ENCODE measurements at places on chromosomes 12 and 14.

DNA sequence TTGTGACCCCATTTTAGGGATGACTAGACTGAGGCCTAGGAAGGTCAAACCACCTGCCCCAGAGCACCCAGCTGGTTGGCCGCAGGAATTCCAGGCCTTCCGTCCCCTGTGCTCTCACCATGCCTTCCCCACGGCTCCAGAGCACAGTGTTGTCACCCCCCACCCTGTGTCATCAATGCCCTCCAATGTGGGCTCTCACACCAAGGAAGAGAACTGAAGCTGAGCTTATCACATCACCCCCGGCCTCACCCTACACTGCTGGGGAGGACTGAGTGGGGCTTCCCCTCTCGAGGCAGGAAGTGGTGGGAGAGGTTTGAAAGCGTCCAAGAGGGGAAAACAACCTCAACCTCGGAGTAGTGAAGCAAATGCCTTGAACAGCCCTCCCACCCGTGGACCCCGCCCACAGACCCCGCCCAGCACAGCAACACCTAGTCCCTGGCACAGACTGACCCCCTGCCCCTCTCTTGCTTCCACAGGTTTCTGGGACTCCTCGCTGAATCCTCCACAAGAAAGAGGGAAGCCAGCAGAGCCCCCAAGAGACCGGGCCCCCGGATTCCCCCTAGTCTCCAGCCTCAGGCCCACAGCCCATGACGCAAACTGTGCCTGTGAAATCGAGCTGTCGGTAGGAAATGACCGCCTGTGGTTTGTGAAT is 97.2 kb downstream of the LGMN start:
- no peak for DNase-seq

DNA sequence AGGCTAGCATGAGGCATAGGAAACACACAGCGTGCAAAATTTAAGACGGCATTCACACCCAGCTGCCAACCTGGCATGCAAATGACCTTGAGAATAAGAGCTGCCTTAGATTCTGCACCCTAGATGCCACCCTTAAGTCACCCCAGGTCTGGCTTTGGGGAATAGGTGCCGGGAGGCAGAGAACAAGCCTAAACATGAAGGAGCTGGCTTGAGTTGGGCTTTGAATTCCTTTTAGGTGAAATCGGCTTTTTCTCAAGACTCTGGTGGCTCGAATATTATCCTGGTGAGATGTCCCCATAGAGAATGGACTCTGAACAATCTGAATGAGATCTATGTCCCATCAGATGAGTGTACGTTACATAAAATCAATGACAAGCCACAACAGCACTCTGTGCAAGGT is 1090.5 kb downstream of the VRK1 start:
- no peak for DNase-seq

- no peak for DNase-seq
Observed at GRCh38 chr12:107296681-107297089, 203.3 kb upstream of the CRY1 start.

GRCh38 chr12:124720681-124721500 is 142.8 kb downstream of the SCARB1 start:
- peak; percentile 78 for DNase-seq

DNA sequence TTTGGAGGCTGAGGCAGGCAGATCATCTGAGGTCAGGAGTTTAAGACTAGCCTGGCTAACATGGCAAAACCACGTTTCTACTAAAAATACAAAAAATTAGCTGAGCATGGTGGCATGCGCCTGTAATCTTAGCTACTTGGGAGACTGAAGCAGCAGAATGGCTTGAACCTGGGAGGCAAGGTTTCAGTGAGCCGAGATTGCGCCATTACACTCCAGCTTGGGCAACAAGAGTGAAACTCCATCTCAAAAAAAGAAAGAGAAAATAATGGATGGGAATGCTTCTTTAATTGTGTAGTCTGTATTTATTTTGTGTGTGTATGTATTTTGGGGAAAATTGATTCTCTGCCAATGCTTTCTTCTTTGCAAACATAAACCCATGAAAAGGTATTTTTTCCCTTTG is 32.5 kb downstream of the SRGAP1 start:
- DNase-seq: no peak

- DNase-seq: peak; percentile 39
Observed at GRCh38 chr12:121095544-121096198, 37.0 kb upstream of the P2RX7 start.

- peak; percentile 78 for DNase-seq
Observed at GRCh38 chr12:14948672-14949071, 10.3 kb upstream of the ERP27 start.

- DNase-seq: no peak
Observed at GRCh38 chr14:99883866-99884650, 90.8 kb downstream of the EML1 start.

DNA sequence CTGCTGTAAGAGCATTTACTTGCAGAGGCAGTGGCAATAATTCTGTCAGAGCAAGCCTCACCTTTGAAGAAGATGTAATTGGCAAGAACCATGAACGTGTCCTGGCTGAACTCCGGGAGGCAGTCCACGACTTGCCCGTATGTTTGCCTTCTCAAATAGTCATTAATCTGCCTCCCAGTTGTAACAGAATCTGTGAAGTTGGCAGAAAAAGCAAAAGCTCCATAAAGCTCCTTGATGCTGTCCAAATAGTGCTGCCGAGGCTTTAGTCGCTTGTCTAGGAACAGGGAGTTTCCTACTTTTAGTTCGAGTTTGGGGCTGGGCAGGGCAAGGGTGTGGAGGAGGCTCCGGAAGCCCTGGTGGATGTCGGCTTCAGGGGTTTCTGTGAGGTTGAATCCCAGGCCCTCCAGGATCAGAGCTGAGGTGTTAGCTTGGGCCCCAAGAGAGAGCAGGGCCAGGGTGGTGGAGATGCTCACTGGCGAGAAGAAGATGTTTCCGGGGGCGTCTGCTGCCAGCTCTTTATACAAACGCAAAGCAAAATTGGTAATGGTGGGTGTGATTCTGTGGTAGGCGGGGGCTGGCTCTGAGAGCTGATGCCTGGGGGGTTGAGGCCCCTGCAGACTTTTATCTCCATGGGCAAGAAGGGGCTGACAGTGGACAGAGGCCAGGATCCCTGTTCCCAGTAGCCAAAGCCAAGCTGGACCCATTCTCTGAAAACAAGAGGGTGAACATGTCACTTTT is 4.4 kb downstream of the SERPINA11 start:
- no peak for DNase-seq

- DNase-seq: no peak
Observed at GRCh38 chr12:47078086-47078395, 1.4 kb upstream of the PCED1B start.

DNA sequence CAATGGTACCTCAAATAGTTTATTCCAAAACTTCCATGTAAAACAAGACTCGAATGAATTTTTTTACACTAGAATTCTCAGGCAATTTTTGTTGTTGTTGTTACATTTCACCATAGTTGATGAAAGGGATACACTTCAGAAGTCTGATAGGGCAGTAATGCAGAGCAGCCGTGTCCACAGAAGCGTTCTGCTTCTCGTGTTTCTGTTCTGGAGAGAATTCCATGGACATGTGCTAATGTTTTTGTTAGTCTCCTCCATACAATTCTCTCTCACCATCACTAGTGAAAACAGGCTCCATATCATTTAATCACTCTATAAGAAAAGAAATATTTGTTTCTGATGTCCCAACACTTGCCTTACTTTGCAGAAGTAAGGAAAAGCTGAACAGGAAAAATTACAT is 606.1 kb downstream of the SLC16A7 start:
- DNase-seq: peak; percentile 3

GRCh38 chr12:58509116-58509885 is 411.0 kb downstream of the LRIG3 start:
- no peak for DNase-seq

- no peak for DNase-seq
Observed at GRCh38 chr12:20513189-20513588, 144.9 kb downstream of the PDE3A start.

- no peak for DNase-seq
Observed at GRCh38 chr12:49948866-49949845, 1.4 kb upstream of the AQP2 start.

DNA sequence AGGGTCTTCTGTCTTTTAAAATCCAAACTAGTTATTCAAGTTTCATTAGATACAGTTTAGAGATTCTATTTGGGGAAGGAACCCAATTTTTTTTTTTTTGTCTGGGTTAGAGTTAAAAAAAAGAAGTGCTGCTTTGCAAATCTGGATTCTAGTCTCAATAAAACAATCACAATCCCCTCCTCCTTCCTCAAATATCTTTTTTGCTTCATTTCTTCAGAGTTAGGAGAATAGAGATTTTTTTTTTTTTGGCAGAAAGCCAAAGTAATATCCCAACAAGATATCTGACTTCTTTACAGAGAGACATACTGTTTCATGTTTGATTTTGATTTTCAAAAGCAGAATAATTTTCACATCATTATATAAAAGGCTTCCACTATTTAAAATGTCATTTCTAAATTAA is 201.9 kb downstream of the FOXN3 start:
- DNase-seq: no peak

- DNase-seq: no peak
Observed at GRCh38 chr14:33369041-33369440, 430.4 kb downstream of the NPAS3 start.

DNA sequence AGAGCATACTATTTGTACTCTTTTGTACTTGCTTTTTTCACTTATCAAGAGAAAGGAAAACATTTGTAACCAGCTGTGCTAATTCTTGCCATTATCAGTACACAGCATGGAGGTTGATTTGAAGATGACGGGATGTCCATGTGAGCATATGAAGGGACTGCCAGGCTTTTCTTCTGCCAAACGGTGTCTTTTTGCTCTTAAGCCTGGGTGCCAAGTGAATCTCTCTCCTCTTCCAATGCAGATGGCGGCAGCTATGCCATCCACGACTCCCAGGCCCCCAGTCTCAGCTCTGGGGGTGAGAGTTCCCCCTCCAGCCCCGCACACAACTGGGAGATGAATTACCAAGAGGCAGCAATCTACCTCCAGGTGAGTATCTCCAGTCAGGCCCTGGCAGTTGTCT is 38.9 kb downstream of the TPCN1 start:
- DNase-seq: no peak

- DNase-seq: no peak
Observed at GRCh38 chr14:54370323-54371198, 26.2 kb upstream of the CDKN3 start.

DNA sequence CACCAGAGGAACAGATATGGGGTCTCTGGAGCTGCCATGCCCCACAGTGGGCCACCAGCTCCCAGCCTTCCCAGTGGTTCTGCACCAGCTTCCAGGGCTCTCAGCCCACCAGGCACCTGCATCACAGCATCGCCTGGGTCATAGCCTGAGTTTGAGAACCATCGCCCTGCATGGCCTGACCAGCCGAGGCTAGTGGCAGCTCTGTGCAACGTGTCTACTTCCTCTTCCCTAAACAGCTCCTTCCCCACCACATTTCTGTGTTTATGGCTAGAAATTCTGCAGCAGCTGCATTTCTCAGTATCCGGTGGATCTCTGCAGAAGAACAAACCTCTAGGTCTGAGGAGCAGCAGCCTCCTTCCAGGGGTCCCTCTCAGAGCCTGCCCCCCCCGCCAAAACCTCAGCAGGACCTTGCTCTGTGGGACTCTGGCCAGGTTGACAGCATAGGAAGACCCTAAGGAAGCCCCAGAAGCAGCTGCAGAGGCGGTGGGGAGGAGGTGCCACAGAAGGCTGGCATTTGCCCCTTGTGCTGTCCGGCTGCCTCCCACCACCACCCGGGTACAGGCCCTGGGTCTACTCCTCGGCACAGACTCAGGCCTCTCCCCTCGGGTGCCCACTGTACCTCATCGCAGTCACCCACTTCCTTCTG is 47.7 kb downstream of the PSMA6 start:
- no peak for DNase-seq

DNA sequence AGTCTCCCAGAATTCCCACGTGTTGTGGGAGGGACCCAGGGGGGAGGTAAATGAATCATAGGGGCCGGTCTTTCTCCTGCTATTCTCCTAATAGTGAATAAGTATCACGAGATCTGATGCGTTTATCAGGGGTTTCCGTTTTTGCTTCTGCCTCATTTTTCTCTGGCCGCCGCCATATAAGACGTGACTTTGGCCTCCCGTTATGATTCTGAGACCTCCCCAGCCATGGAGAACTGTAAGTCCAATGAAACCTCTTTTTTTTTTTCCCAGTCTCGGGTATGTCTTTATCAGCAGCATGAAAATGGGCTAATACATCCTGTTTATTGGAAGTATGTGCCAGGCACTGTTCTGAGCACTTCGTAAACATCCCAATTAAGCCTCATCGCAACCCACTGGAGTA is 788 bp downstream of the KRT72 start:
- no peak for DNase-seq

DNA sequence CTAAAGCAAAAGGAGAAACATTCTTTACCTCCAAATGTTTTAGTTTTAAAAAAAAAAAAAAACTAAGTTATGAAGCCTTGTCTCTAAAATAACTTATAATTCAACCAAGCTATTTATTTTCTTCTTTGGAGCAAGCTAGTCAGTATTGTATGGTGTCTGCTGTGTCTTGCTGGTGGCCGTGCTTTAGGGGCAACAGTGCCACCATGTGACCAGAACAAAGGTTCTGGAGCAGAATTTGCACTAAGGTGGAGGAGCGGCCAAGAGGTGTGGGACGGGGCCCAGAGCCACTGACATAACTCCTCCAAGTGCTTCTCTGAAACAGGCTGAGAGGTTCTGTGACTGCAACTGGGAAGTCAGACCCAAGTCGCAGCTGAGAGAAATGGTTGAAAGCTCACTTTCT is 4.5 kb downstream of the FICD start:
- DNase-seq: no peak

- no peak for DNase-seq
Observed at GRCh38 chr14:70803321-70804310, 5.7 kb downstream of the MAP3K9 start.

DNA sequence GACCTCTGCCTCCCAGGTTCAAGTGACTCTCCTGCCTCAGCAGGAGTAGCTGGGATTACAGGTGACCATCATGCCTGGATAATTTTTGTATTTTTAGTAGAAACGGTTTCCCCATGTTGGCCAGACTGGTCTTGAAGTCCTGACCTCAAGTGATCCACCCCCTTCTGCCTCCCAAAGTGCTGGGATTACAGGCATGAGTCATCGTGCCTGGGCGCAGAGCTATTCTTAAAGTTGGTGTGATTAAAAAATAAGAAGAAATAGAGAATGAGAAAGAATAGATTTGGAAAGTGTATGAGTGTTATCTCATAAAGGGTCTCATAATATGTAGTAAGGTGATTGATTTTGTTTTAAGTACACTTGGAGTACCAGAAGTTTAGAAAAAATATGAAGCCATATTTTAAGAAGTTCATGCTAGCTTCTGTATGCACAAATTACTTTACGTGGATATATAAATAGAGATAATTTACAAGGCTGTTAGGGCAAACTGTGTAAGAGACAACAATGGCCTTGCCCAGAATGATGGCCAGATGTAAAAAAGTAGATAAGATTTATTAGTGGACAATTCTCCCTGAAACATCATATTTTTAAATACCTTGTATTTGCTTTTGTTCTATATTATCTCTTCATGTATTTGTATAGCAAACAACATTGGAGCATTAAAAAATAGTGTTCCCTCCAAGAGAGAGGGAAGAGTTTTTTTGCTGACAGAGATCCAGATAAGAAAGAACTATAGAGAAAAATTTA is 1108.5 kb downstream of the SLC16A7 start:
- no peak for DNase-seq

DNA sequence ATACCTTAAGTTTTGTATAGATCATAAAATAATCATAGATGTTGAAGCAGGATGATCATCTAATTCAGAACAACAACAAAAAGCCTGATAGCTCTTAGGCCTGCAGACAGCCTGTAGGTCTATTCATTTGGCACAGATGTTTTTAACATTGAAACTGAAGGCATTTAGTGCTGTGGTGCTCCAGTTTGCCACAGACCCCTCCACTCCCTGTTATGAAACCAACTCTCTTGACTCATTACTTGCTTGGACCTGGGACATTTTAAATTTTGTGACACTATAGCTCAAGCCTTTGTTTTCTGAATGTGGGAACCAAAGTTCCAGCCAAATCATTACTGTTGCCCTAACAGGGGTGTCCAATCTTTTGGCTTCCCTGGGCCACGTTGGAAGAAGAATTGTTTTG is 9.1 kb downstream of the PRKCH start:
- DNase-seq: no peak

Measured in left kidney (tissue), 8 donors.